MG63 (cell line): ENCODE measurements at places on chromosomes 1 and 21. TPM values are rescaled to one million over a fixed set of nuclear protein-coding genes. Genes with fewer than 3 reads are reported as not detected.

GRCh38 chr1:102879439-102879993 lies 228.8 kb downstream of the COL11A1 start:
- peak; percentile 5 for DNase-seq

- no peak for DNase-seq
Observed at GRCh38 chr1:204103431-204103741, 30.5 kb downstream of the SOX13 start.

The SPAG17 gene
- 0.25 TPM in 1 of 2 replicates, not detected in the other for total RNA-seq

The ZNF593 gene
- 27.8 and 45.7 TPM in 2 replicates for total RNA-seq

DNA sequence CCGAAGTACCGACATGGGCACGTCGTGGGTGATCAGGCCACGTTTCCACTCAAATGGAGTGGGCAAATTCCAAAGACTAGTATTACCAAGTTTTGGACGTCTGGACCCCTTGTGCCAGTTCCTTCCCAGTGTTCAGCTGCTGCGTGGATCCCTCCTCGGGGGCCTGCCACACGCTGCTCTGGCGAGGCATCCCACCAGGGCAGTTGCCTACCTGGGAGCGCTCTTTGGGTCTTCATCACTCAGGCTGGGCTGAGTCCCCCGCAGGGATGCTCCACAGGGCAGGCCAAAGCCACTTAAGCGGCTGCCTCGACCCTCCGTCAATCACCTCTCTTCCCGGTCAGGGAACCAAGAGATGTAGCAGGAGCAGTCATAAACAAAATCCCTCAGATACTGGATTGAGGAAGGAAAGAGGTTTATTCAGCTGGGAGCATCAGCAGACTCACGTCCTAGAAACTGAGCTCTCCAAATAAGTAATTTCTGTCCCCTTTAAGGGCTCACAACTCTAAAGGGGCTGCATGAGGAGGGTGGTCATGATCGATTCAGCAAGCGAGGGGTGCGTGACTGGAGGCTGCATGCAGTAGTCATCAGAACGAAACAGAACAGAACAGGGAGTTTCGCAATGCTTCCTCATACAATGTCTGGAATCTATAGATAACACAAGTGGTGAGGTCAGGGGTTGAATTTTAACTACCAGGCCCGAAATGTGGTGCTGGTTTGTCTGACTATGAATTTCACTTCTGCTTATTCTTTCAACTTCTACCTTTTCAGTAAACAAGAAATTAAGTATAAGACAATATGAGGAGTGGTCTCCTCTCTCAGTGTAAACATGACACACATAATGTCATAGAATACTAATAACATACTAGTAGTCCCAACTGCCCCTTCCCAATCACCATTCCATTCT lies 998.6 kb upstream of the NCAM2 start:
- no peak for DNase-seq

- DNase-seq: no peak
Observed at GRCh38 chr1:201391651-201392511, 7.2 kb downstream of the LAD1 start.

The IL22RA1 gene
- total RNA-seq: 0.86 TPM in 1 of 2 replicates, not detected in the other

GRCh38 chr1:53576866-53577760 lies 117.9 kb downstream of the DMRTB1 start:
- DNase-seq: no peak
